ENCODE measurements at places on chromosomes 7 and 10. TPM values are rescaled to one million over a fixed set of nuclear protein-coding genes. Genes with fewer than 3 reads are reported as not detected.

DNA sequence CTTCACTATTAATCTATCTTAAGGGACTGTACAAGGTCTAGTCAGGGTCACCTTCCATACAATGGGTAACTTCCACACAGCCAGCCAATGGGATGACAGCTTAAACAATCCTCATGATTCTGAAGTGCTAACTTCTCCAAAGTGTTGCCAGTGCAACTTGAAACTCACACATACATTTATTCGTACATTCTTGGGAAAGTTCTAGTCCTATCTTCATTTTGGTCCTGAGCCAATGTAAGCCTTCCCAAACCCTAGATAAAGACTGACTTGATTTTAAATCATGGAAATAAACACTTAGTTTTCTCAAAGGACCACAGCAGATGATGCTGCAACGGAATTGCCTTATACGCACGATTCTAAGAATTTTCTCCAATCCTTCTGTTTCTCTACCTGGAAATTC is 117.5 kb upstream of the COL1A2 start:
- H3K27me3 ChIP-seq: peaks cover 6% of the 10 kb centered on the region
- no peak overlapping the region for H3K4me3 ChIP-seq
- no peak overlapping the region for H3K27ac ChIP-seq
- DNase-seq: no peak

- no peaks in the 10 kb centered on the region for H3K27me3 ChIP-seq
- no peak overlapping the region for H3K4me3 ChIP-seq
- no peaks in the 10 kb centered on the region for H3K4me1 ChIP-seq
- no peaks in the 10 kb centered on the region for H3K36me3 ChIP-seq
- DNase-seq: no peak
Measured at GRCh38 chr7:71826141-71826540, 586.0 kb downstream of the CALN1 start.

DNA sequence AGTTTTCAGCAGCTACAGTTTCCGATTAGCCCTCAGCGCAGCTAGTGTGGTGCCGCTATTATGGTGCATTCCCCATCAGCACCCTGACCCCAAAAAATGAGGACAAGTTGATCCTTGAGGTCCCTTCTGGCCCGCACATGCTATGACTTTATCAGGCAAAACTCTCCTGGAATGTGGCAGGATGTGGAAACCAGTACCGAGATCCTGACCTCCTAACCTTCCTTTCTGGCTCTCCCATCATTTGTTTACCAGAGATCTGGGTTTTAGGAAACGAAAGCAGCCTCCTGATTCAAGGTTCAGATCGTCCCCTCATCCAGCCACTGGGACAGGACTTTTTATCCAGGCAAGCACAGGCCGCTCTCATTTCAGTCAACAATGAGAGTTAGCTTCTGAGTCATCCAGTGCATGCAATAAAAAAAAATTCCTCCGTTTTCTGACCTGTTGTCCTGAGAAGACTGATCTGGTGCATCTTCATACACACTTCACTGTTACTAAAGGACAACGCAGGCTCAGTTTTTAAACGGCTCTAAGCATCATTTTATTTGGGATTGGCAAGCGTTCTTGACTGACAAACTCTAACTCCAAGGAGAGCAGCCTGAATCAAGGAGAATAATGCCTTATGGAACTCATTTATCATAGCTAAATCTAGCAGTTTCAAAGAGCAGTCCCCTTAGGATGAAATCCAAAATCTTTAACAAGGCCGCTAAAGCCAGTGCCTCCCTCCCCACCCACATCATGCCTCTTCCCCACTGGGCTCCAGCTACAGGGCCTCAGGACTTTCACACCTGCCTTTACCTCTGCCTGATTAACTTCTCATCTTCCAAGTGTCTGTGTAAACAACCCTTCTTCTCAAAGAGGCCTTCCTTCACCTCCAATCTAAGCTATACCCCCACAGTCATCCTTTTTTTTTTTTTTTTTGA is 17.1 kb downstream of the PDLIM1 start:
- peak; percentile 98 for DNase-seq
- H3K27ac ChIP-seq: peak overlapping the region; percentile 74
- peaks cover 70% of the 10 kb centered on the region for H3K4me1 ChIP-seq
- H3K4me3 ChIP-seq: peak overlapping the region; percentile 25
- peaks cover 4% of the 10 kb centered on the region for H3K36me3 ChIP-seq

The LDB3 gene
- not detected for total RNA-seq

The OR2A14 gene
- not detected for total RNA-seq

The AEBP1 gene
- total RNA-seq: not detected
